ENCODE measurements at places on chromosomes 4 and X.

DNA sequence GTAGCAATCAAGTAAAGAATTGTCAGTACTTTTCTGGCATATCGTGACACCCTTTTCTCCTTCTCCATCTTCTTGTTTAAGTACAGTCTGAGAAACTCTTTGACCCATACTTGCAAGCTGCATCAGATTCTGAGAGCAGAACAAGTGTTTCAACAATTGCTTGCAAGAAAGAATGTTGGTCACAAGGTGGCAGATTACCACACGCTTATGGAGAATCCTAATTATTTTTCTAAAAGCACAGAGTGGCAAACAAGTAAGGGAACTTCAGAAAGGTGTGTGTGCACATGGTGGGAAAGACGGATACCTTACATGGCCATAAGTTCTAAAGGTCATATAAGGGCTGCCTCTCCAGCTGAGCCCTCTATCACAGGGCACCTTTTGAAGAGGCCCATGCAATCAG is 136.4 kb upstream of the FGF13 start:
- no peak for DNase-seq

DNA sequence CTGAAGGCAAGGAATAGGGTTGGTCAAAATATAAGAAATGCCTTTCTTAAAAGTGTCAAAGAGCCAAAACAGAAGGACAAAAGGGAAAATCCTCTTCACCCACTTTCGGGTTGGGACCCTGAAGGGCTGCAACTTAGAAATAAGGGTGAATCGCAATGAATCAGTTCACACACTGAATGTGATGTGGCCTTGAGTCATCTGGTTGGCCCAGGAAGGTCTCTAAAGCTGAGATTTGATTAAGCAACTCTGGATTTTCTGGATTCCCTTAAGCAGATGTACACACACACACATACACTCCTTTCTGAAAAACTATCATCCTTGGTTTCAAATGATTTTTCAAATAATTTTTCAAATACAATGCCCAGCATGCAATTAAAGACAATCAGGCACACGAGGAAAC is 13.1 kb downstream of the TAB3 start:
- no peak for DNase-seq

DNA sequence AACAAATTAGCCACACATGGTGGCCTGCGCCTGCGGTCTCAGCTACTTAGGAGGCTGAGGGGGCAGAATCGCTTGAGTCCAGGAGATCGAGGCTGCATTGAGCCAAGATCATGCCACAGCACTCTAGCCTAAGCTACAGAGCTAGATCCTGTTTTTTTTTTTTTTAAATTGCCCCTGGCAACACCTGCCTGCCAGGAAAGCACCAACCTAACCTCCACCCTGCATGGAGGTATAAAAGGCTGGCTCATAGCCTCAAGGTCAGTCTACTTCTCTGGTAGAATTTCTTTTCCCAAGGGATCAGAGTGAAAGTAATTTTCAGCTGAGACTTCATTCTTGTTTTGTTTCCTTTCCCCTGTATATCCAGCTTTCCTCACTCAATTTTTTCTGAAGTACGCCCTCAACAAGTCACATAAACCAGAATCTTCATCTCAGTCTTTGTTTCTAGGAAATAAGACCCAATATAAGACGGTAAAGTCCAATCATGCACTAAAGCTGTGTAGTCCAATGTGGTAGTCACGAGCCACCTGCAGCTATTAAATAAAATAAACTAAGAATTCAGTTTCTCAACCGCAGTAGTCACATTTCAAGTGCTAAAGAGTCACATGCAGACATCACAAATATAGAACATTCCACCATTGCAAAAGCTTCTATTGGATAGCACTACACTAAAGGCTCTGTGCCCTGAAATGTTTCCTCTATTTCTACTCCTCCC is 113.3 kb downstream of the HPGD start:
- DNase-seq, result no peak

GRCh38 chr4:150328496-150328895 is 250.3 kb downstream of the DCLK2 start:
- DNase-seq, result no peak

DNA sequence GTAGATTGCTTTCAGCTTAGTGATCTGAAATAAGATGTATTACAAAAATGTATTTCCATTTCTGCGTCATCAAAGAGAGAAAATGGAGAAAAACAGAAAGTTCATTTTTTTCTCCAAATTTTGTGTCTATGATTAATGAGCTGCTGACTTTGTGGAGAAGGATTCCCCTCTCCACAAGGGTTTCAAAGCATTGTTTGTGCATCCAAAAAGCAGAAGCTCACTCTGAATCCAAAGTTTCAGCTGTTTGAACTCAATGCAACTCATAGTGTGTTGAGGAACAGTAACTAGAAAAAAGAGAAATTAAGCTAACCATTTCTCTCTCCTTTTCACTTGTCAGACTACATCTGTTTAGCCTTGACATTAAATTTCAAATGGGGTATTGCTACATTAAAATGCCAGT is 62.9 kb upstream of the SLC7A11 start:
- DNase-seq, result no peak

- DNase-seq, result no peak
Observed at GRCh38 chr4:105399532-105400161, 74.2 kb downstream of the PPA2 start.

- no peak for DNase-seq
Observed at GRCh38 chr4:103719105-103719829, 518 bp downstream of the TACR3 start.

DNA sequence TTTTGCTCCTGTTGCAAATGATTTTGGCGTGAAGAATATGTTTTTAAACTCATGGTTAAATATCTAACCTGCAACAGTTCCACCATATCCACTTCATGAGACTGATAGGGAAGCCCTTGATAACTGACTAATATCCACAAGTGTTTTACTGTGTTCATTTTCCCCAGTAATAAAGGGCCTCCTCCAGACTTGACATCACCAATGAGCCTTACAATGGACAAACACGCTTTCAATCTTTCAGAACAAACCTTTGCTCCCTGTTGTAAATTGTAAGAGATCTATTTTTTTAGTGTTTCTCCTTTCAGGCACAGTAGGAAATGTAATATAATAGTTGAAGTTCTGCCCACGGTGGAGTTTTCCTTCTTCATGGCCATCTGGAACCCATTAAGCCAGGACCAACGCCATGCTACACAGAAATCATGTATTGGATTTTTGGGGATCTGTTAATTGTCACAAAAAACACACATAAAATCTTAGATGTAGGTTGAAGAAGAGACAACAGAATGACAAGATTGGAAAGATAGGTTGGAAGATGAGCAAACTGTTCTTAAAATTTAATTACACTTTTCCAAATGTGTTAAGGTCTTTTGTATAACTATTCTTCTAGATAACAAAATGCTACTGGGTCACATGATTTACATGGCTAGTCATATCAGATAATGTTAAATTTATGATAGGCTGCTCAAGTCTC is 1030.1 kb downstream of the FSTL5 start:
- no peak for DNase-seq

- DNase-seq, result peak; percentile 81
Observed at GRCh38 chrX:66046612-66047235, 6.8 kb upstream of the VSIG4 start.

- no peak for DNase-seq
Observed at GRCh38 chrX:68461093-68461492, 27.8 kb upstream of the OPHN1 start.

- DNase-seq, result no peak
Observed at GRCh38 chr4:84151574-84151973, 347.5 kb downstream of the NKX6-1 start.

DNA sequence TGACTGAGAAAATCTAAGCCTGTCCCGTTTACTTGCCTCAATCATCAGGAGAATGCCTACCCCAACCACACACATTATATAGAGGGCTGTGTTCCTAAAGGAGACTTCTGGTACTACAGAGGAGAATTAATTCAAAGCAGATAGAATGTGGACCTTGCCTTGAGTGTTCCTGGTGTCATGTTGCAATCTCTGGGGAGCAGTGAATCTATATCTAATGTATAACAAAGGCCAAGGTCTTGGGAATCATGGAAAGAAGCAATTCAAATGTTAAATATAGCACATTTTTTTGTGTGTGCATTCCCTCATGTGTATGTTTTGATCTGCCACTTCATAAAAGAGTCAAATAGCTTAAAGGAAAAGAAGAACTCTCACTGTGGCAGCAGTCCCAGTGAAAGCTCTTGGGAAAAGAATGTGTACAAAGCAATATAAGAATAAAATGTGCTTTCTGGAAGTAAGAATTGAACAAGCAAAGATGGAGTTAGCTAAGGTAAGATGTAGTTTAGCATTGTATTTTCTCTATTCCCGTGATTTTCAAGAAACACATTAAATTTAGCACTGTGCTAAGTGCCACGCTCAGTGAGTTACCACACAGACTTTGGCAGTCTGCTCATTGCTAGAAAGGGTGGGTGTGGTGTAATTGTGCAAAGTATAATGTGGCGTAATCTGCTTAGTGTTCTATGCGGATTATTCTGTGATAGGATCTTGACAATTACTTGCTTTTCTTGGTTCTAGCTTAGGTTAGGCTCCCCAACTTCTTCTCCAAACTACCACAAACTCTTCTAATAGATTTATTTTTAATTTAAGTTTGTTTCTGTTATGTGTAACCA is 13.7 kb downstream of the ADH6 start:
- DNase-seq, result no peak

- DNase-seq, result no peak
Observed at GRCh38 chrX:150202641-150203247, 160.4 kb upstream of the MAMLD1 start.

DNA sequence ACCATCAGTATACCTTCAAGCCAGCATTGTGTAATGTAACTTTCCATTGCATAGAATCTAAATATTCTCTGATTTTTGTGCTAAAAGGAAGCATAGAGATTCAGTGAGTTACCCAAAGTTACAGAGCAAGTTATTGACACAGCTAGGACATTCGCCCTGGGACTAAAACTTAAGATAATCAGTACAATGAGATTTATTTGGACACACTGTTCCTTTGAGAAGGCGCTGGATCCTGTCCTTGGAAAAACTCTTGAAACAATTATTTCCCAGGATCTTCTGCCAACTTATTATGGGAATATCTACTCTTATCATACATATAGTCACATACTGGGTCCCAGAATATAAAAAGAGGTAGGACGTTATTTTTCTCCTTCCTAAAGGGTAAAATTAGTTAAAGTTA is 392.0 kb downstream of the UBE2NL start:
- no peak for DNase-seq

GRCh38 chrX:2230457-2230856 is 270.3 kb downstream of the DHRSX start:
- DNase-seq, result no peak

DNA sequence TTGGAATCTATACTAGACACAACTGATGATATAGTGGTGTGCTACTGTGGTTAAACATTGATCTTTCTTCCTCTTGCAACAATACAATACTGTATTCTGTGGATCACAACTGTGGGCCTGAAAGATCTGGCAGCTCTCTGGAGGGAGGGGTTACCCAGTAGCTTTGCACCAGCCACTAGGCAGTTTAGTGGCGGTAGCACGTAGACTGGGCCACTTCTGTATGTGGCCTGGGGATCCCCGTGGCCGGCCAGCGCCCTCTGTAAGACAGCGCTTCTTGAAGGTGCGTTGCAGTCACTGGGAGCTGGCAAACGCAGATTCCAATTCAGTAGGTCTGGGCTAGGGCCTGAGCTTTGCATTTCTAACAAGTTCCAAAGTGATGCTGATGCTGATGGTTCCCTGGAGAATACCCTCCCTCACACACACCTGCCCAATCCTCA is 168.6 kb downstream of the MGST2 start:
- DNase-seq, result no peak

DNA sequence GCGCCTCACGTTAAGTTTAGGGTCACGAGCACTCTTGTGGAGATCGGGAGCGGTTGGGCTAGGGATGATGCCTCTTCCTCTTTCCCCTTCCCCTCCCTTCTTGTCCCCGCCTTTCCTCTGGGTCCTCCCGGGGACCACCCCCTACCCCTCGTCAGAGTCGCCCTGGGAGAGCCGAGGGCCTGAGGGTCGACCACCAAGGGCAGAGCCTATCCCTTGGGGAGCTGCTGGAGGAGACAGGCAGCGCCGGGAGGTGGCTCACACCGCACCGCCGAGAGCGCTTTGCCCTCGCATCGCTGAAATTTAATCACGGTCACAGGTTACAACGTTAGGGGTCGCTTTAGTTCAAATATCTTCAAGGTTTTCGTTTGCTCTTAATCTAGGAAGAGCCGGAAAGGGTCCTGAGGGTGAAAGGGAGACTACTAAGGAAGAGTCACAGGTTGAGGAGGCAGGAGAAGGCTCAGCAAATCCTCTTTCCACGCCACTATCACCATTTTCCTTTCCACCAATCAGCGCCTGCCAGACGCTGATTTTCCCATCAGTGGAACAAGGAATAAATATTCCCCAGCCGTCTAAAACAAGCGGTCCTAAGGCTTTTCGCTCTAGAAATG is 528 bp upstream of the SNCA start:
- no peak for DNase-seq

DNA sequence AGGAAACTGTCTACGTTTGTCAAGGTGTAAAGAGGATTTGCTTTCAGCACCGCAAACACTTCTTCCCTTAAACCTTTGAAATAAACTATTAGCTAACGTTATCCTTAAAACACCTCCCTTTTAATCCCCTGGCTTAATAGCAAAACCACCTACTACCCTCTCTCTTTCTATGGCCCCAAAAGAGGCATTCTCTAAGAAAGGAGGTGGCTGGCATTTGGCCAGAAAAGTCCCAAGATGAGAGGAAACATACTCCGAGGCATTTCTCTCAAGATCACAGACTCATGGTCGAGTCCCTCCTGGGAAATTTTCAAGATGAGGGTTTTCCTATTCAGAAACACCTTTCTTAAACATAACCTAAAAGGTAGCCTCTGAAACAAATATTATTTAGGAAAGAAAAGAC is 60.6 kb upstream of the VCX3B start:
- DNase-seq, result no peak

- no peak for DNase-seq
Observed at GRCh38 chr4:182137343-182137742, 105.9 kb upstream of the TENM3 start.

DNA sequence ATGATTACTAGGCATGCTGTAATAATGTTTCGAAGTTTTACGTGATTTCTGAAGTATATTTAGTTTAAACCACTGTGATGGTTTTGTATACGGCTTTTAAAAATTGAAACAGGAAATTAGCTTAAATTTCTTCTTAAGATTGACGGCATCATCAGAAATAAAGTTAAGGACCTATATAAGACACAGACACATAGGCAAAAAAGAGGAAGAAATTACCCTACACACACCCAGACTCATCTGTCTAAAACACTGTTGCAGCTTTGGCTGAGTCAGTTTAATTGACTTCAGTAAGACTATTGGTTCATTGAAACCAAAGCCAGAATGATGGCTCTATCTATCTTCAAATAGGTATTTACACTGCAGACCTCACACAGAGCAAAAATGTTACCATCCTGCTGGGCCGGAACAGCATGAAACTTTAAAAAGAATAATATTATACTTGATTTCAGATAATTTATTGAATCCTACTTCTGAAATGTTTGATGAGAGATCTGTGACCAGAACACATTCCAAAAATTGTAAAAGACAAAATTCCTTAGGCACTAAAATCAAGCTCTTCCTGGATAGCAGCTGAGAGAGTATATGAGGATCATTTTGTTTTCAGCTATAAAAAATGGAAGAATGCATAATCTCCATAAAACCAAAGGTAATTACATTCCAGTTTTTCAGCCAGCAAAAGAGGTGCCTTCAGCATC is 4.5 kb downstream of the HHIP start:
- no peak for DNase-seq
